Stimulated activated CD8-positive, alpha-beta memory T cell treated with anti-CD3 and anti-CD28 coated beads, Interleukin-7, amount 100 ng/mL, for 1 hour (primary cell): ENCODE measurements at places on chromosomes 2 and 18.

DNA sequence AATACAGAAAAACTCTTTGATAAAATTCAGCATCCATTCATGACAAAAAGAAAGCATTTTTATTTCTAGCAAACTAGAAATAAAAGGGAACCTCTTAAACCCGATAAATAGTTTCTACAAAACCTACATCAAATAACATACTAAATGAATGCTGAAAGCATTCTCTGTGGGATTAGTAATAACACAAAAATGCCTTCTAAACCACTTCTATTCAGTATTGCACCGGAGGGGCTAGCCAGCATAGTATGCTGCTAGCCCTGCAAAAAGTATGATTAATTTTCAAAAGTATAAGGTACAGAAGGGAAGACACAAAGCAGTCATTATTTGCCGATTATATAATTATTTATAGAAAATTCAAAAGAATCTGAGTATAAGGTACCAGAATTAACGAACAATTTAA lies 145.2 kb downstream of the DTNB start:
- DNase-seq = no peak

DNA sequence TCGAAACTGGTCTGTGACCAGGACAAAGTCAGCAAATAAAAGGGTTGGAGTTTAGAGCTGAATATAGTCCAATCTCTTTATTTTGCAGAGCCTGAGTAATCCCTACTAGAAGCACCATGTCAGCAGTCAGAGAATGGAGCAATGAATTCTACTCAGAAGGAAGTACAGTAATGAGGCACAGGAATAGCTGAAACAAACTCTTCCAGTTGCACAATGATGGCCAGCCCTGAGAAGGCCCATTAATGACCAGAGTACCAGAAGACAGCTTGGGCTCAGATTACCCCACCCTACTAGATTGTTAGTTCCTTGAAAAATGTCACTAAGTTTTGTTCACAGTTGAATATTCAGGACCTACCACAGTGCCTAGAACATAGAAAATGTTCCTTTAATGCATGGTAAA lies 40.3 kb upstream of the SCG2 start:
- no peak for DNase-seq

DNA sequence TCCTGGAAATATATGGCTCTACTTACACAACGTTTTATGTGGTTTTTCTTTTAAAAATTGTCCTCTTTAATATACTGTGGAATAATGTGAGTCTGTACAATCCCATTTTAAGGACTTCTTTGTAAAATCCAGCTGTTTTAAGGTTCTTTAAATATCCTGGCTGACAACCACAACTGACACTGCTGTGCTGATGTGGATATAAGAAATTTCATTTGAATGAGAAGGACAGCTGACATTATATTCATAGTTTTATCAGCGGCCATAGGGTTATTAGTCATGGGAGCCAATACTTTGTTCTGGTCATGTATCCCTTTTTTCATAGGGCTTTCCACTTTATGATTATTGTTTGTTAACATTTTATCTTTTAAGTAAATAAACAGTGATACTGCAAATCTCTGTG lies 169.5 kb downstream of the CAMKMT start:
- no peak for DNase-seq

- no peak for DNase-seq
Measured at GRCh38 chr2:142586693-142587580, 290.5 kb upstream of the KYNU start.

GRCh38 chr2:43402002-43402401 lies 175.6 kb upstream of the ZFP36L2 start:
- DNase-seq = no peak

- no peak for DNase-seq
Measured at GRCh38 chr2:25368660-25369059, 26.9 kb upstream of the DNMT3A start.

DNA sequence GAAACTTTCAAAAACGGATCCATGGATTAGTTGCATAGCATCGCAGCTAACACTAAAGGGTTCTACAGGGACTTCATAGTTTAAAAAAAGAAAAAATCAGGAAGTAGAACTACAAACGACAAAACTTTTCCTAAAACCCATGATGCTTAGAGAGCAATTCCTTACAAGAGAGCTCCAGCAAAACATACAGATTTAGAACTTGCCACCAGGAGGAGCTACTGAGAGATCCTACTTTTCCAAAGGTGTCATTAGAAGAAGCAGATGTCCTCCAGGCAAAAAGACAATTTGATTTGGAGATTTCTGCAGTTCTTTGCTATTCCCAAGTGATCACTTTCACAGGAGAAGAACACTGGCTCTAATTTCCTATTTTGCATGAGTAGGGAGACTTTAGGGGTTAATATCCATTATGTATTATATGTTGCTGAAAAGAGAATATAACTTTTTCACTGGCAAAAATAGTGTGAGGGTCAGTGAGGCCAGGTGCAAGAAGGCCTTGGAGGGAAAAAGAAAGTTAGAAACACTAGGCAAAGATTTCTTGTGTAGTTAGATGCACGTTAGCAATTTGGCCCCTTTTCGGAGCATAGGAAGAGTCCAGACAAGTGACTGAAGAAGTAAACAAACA lies 436.2 kb downstream of the SUCLG1 start:
- DNase-seq = no peak

DNA sequence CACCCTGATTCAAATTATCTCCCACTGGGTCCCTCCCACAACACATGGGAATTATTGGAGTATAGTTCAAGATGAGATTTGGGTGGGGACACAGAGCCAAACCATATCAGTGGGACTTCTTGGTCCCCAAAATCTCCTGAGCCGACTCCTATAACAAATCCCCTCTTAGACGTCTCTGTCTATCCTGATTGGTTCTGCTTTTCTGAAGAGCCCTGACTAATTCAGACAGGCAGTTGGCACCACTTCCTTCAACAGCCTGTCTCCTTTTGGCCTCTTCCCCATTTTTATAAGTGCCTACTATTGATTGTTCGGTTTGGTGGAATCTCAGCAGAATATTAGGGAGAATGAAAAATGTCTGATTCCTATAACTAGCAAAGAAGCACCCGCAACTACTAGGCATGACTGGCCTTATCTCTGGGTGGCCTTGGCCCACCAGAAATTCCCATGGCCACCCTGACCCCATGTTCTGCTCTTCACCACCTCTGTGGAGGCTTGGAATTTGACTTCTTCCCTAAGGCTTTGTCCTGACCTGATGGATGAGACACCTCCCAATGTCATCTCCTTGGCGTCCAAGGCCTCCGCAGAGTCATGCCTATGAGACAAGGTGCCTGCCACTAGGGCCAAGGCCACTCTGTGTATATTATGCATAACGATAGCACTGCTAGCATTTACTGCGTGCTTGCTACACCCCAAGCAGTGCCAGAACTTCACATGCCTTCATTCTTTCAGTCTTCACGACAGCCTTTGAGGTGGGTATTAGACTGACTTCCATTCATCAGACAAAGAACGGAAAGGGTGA lies 218.9 kb upstream of the COPS8 start:
- no peak for DNase-seq

GRCh38 chr2:31962757-31963361 lies 47.9 kb downstream of the MEMO1 start:
- DNase-seq = no peak

GRCh38 chr2:204124140-204124750 lies 187.7 kb downstream of the ICOS start:
- DNase-seq = no peak

DNA sequence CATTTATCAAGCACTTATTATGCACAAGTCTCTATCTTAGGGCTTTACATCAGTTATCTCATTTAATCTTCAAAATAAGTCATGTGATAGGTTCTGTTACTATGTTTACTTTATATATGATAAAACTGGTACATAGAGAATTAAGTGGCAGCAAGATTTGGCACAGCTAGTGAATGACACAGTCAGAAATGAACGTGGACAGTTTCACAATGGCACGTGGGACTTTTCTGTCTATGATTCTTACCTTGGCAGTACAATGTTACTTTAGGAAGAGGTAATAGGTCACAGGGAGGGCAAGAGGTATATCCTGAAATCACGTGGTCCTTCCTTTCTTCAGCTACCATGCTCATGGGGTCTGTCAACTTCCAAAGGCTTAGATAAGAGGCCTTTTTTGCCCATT lies 53.4 kb downstream of the SLC4A10 start:
- DNase-seq = no peak
